ENCODE measurements at places on chromosomes 6 and 20. TPM values are rescaled to one million over a fixed set of nuclear protein-coding genes. Genes with fewer than 3 reads are reported as not detected.

- DNase-seq: no peak
Measured at GRCh38 chr20:39988991-39989390, 700.0 kb downstream of the MAFB start.

Gene C6orf132
- 2.7 TPM for total RNA-seq

DNA sequence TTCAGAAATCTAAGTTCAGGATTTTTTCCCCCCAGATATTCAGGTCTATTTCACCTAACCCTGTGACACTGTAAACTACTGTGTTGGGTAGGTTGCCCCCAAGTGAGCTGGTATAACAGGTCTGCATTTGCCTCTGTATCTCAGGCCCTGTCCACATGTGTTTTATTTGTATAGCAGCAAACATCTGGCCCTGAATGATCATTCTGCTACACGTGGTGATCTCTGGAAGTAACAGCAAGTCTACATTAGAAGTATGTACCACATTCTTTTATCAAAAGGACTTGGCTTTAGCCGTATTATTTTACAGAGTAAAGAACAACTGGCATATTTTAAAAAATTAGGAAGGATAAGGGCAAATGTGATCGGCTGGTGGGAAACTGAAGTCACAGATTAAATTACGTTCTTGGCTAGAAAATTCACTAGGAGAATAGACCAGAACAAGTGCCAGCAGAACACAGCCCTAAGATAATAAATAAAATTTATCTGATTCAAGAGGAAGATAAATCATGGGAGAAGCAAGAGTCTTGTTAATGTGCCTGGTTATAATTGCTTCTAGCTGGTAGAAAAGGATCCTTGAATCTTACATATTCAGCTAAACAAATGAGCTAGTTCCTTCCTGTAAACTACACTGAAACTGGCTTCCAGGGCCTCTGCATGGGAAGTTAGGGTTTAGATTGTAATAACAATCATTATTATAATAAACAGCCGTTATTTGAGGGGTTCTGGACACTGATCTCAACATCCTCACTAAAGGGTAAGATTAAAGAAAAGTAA lies 192.1 kb downstream of the SAMD5 start:
- peak; percentile 4 for DNase-seq

DNA sequence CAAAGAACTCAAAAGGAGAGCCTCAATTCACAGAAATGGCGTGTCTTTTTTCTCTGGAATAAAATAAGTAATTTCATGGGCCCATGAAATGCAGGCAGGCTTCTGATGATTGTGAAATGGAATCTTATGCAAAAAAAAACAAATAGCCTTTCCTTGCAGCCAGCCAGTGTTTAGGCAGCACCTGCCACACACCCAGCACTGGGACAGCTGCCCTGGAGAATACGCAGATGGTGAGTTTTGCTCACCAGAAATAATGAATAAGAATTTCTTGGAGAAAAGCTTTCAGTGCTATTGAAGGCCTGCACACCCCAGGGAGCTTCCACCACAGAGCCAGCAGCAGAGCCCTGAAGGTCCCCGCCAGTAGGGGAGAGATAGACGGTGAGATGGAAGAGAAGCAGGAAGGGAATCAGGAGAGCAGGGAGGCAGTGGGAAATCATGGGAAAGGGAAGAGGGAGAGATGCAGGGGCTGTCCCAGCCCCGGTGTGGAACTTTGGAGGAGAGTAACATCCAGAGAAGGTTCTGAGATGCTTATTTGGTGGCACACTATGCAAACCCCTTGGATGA lies 54.9 kb downstream of the PXDC1 start:
- no peak for DNase-seq

Gene ANGPT4
- total RNA-seq: 0.21 TPM

- no peak for DNase-seq
Measured at GRCh38 chr6:164554700-164555476, 754.5 kb downstream of the C6orf118 start.

Gene SLC22A23
- total RNA-seq: 6.6 TPM

Gene GGT7
- total RNA-seq: 5.6 TPM

Gene FKBP5
- 5.6 TPM for total RNA-seq

Gene TXLNB
- 8.0 TPM for total RNA-seq

- no peak for DNase-seq
Measured at GRCh38 chr6:157848693-157849092, 25.6 kb downstream of the SNX9 start.

DNA sequence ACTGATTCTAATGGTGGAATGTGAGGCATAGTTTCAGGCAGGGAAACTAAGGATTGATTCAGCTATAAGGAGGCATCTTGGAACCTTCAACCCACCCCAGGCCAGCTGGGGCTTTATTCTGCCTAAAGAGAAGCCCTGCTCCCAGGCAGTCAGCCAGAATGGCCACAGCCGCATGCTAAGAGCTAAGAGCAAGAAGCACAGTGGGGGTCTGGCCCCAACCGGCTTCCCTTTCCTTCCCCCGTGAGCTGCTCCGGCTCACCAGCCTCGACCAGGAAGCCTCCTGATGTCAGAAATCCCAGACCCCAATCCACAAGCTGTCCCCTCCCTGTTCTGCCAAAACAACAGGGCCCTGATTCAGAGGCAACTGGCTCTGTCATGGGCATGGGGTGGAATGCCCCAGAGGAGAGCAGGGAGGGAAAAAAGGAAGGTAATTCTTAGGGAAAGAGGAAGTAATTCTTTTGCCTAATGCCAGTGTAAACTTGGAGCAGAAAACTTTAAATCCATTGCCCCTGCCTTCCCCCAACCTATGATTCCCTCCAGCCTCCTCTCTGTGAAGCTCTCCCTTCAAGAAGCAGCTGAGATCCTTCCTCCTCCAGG lies 6.9 kb downstream of the GRM4 start:
- no peak for DNase-seq

Gene TCP11
- 0.37 TPM for total RNA-seq

Gene LZTS3
- total RNA-seq: 3.1 TPM
